ENCODE measurements at places on chromosomes 13 and 19.
A peak's percentile ranks its signal among the peaks of the same experiment; 100 is the strongest.

GRCh38 chr19:13211426-13212308, 61.5 kb downstream of the IER2 start:
- no peak for DNase-seq

GRCh38 chr19:41263042-41263849, 926 bp upstream of the HNRNPUL1 start:
- no peak for DNase-seq

DNA sequence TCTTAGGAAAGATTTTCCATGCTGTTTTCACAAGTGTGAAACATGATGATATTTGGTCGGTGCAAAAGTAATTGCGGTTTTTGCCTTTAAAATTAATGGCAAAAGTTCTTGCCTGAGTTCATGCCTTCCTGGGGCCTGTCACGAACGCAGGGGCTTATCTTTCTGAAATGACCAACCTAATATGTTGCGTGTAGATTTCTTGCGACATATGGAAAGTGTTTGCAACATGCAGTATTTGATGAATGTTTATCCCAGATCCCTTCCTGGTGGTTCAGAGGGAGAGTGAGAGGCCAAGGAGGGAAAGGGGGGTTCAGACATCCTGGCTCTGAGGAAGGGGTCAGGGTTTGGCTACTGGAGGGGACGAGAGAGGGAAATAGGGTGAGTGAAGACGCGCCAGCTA, 72.0 kb downstream of the TEX29 start:
- DNase-seq, result no peak

- no peak for DNase-seq
Measured at GRCh38 chr13:86946734-86947133, 724.4 kb upstream of the SLITRK5 start.

DNA sequence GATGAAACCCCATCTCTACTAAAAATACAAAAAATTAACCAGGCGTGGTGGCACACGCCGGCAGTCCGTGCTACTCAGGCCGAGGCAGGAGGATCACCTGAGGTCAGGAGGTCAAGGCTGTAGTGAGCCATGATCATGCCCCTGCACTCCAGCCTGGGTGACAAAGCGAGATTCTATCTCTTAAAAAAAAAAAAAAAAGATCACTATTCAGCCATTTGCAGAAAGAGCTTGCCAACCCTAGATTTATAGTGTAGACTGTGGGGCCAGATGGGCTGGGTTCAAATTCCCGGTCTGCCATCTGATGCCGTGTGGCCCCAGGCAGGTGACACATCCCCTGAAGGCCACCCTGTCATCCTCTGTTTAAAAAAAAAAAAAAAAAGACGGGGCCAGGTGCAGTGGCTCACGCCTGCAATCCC, 28.9 kb downstream of the SMIM24 start:
- no peak for DNase-seq

DNA sequence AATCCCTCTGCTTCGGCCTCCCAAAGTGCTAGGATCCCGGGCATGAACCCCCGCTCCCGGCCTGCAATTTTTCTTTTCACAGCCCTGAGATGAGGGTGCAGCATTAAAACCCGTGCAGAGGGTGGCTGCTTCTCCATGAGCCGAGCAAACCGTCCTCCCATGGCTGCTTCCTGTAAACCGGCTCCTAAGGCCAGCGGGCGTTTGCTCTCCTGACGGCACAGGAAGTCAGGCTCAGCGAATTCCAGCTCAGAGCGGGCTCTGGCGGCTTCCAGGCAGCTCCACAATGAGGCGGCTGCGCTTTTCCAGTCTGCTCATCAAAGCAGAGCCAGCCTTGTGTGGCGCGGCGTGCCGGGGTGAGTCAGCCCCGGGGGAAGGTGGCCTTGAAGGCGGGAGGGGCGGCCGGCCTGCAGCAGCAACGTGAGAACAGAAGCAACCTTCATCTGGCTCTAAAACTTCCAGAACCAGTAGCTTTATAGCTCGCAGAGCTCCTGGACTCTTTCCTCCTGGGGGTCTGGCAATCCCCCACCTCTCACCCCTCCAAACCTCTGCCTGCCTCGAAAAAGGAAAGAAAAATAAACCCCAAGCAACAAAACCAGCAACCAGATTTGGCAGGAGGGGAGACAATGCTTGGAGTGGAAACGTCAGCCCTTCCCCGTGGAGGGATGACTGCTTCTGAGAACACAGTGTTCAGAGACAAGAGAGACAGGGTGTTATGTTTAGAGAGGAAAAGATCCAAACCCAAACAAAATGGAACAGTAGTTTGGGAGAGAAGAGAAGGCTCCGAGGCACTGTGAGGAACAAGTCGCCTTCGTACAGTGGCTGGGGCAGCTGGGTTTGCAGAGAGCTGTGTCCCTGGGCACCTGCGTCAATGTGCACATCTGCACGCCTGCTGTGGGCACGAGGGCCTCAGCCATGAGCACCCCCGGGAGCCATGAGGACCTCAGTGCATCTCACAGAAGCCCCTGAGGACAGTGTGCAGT, 67.8 kb downstream of the GADD45B start:
- peak; percentile 85 for DNase-seq

DNA sequence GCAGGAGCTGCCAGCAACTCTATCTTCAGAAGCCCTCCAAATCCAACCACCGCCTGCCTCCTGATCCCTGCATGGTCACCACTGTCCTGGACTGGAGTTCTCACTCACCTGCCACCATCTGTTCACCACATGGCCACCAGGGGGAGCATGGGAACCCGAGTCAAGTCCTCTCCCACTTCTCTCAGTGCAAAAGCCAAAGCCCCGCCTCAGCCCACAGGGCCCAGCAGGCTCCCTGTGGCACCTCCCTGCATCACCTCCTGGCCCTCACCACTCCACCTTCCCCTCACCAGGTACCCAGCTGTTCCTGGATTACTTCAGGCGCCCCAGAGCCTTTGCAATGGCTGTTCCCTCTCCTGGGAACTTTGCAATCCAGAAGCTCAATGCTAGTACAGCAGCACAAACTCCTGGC, 5.3 kb downstream of the DHPS start:
- peak; percentile 52 for DNase-seq

DNA sequence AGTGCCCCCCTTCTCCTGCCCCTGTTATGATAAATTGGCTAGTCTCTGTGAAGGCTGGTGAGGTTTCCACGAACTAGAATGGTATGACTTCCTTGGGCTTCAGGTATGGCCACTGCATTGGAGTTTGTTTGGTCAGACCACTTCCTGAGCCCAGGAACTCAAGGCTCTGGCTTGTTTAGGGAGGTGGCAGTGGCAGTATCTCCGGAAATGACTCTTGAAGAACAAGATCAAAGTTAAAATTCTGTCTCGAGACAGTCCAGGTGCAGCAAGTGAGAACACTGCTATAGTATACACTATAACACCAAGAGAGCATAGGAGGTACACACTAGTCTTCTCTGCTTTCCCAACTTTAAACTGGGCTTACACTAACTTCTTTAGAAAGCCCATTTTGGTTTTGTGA, 309.1 kb downstream of the KLF12 start:
- DNase-seq, result no peak

DNA sequence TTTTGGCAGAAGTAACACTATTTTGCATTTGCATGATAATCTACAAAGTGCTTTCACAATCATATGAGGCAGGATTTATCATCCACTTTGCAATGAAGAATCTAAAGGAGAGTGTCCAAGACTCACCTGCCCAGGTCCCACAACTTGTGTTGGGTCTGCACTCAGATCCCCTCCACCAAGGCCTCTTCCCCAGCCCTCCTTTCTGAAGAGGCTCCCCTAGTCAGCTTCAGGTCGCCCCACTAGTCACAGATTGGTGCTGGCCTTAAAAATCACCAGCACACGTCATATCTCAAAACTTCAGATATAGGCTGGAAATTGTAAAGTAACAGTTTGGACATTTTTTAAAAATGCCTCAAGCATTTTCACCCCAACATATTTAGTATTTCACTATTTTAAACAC, 17.5 kb downstream of the ATP7B start:
- DNase-seq, result no peak

DNA sequence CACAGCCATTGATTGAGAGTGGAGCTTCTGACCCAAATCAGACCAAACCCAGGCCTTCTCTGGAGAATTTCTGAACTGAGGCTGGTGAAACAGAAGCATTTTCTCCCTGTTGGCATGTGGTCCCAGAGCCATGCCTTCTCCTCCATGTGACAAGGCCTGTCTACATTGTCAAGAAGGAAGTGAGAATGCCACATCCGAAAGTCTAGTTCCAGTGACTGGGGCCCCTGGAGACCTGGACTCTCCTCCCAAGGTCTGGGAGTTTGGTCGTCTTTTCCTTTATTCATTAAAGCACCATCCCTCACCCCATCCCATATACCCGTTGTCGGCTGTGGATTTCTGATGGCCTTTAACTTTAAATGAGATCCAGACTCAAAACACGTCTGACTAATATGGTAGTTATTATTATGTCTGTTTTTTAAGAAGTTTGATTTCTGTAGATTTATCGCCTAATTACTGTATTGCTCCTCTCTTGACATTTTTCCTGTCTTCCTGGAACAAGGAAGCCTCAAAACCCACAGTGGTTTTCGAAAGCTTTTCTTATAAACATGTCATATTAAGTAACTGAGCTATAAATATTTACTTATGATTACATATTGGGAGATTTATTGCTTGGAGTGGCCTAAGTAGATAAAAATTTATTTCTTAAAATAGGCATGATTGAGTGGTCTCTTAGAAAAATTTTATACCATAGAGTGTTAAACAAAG, 128.3 kb upstream of the FRY start:
- DNase-seq, result no peak

GRCh38 chr13:44425041-44425814, 51.6 kb downstream of the SERP2 start:
- DNase-seq, result no peak

- DNase-seq, result no peak
Measured at GRCh38 chr13:80664950-80665349, 324.0 kb upstream of the SPRY2 start.

DNA sequence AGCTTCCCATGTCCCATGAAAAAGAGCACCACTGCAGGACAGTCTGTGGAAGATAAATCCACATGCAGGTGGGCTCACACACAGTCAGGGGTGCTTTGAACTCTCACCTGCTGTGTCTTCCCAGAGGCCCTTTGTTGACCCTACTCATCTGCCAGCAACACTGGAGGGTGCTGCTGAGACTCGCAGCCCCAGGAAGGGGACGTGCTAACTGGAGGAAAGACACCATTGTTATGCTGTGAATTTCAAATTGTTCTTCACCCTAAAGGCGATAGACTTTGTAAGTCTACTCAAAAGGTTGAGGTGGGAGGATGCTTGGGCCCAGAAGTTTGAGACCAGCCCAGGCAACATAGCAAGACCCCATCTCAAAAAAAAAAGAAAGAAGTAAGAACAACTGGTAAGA, 107.3 kb upstream of the SERP2 start:
- no peak for DNase-seq

DNA sequence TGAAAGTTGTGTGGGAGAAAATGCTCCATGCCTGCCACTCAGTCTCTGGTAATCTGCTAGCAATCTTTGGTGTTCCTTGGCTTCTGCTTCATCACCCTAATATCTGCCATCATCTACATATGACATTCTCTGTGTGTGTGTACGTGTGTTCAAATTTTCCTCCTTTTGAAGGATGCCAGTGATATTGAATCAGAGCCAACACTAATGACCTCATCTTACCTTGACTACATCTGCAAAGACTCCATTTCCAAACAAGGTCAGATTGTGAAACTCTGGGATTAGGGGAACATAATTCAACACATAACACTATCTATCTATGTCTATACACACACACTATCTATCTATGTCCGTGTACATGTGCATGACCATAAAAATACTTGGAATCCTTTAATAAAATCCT, 81.4 kb upstream of the IRS2 start:
- no peak for DNase-seq

- no peak for DNase-seq
Measured at GRCh38 chr13:20264271-20265018, 32.3 kb upstream of the GJB6 start.

DNA sequence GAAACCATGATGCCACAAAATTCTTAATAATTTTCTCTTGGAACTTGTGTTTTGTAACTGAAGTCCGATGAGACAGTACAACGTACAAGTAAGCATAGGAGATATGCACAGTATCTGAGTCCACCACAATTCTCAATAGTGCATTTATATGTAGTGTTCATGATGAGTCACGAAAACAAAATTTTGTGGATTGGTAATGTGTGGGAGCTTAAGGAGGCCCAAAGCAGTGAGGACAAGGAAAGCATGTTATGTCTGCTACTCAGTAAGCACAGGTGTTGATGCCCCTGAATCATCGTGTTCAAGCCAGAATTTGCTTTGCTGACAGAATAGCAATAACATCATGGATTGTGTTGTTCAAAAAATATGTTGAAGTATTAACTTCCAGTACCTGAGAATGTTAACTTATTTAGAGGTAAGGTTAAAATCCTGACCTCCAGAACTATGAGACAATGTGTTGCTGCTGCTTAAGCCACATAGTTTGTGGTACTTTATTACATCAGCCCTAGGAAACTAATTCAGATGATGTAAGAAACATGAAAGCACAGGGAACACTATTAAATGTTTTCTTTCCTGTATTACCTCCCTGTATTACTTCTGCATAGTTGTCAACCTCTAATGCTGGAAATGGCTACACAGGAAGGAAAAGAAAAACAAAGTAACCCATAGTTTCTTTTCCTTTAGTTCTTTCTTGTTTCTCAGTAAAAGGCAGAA, 201.3 kb downstream of the SLITRK6 start:
- DNase-seq, result no peak

GRCh38 chr13:109209526-109209925, 576.9 kb downstream of the IRS2 start:
- no peak for DNase-seq

GRCh38 chr13:87792878-87793277, 121.7 kb downstream of the SLITRK5 start:
- DNase-seq, result no peak

DNA sequence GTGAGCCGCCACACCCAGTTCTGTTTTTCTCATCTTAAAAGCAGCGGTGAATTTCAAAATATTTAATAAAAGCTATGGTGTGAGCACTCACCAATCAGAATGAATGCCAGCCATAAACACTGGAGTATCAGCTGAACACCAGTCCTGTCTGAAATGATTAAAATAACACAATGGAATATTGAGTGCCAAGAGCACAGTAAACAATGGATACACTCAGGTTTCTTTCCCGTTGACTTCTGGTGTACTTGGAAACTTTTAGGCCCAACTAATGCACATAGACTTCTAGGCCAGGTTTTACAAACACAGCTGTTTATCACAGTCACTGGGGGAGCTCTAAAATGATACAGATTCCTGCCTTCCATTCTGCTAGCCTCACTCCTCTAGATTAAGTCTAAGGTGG, 68.3 kb downstream of the SLC6A16 start:
- no peak for DNase-seq

GRCh38 chr19:55497763-55498162, 9.5 kb downstream of the SSC5D start:
- DNase-seq, result no peak

DNA sequence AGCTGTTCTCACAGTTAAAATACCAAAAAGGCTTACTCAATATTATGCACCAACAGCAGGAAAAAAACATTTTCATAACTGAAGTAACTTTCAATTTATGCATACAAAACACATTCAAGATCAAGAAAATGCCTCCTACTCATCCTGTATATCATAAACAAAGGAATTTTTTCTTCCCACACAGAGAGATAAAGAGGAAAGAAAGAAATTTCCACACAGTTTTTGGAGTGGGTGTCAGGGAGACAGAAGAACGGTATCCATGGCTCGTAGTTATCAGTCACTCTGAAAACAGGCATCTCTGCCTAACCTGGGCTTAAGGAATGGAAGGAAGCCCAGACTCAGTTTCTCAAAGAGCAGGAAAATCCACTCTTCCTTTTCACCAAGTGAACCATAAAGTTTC, 92.4 kb upstream of the SIAH3 start:
- DNase-seq, result no peak

GRCh38 chr13:91108315-91108714, 239.2 kb upstream of the MIR17HG start:
- no peak for DNase-seq
